ENCODE measurements at places on chromosomes 13 and 19.

DNA sequence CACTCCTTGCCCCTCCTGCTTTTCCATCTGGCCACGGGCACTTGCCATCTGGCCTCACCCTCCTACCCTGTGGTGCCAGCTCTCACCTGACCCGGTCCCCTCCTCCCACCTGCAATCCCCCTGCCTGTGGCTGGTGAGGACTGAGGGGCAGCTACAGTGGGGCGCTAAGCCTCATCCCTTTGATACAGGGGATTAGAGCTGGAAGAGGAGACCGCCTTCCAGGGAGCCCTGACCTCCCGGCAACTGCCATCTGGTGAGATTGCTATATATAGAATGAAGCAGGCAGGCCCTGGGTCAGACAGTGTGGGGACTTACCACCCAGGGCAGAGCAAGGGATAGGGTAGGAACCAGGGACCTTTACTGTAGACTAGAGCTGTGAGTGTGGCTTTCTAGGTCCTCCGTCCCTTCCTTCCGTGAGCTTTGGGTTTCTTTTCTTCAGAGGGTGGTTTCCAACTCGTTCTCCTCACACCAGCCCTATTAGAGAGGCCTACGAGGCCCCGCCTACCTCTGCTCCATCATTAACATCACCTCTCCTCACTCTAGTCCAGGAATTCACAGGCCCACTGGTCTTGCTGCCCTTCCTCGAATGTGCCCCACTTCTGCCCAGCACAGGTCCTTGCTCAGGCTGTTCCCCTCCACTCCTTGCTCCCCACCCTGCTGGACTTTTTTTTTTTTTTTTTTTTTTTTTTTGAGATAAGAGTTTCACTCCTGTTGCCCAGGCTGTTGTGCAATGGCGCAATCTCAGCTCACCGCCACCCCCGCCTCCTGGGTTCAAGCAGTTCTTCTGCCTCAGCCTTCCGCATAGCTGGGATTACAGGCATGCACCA, 7.7 kb downstream of the KASH5 start:
- no peak for DNase-seq

DNA sequence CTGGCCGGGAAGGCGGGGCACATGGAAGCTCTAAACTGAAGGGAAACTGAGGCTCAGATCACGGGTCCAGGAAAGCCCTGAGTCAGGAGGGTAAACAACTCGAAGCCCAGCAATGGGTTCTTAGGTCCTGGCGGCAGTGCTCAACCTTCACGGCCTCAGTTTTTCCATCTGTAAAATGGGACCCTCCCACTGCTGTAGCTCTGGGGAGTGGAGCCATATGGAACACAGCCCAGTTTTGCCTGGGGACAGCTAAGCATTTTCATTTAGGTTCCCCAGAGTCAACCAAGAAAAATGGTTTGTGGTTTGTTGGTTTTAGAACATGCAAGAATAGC, 30.4 kb downstream of the CEBPG start:
- DNase-seq = no peak

GRCh38 chr19:50202386-50202785, 1.0 kb upstream of the MYH14 start:
- DNase-seq = no peak

DNA sequence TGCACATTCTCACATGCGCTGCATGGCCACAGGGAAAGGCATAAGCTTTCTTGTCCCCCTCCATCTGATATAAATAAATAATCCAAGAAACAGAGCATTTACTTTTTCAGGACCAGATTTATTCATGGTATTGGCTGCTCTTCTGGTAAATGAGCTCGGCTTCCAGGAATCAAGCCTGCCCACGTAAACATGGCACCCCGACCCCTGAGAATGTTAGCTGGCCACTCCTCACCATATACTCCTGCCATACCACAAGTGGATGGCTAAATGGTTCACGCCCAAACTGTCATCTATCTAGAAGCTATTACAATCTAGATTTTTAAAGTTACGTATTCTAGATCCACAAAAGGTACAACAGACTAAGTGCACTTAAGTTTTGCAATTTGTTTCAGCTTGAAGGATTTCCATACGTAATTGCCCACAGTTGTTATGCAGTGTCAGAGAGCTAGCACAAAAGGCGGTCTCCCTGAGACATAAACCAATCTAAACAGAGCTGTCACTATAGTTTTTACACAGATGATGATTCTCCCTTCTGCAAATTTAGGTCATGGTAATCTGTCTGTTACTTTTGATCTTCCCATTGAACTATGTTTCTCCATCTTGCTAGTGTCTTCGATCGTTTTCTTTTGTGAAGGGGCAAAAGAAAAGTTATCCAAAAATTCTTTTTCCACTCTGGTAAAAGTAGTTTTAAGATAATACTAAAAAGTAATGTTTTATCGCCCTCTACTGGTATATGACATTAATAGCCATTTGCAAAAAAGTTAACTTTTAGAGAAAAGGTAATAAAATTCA, 16.2 kb upstream of the FOXO1 start:
- DNase-seq = no peak

GRCh38 chr13:110643768-110644421, 28.6 kb downstream of the NAXD start:
- DNase-seq = no peak

- DNase-seq = no peak
Observed at GRCh38 chr19:55247621-55248099, 11.2 kb downstream of the PPP6R1 start.
